ENCODE measurements at places on chromosomes 7 and 10.

GRCh38 chr10:43160921-43161255 is 22.6 kb downstream of the CSGALNACT2 start:
- DNase-seq = no peak

GRCh38 chr10:53025172-53025711 is 252.7 kb upstream of the MBL2 start:
- DNase-seq = no peak

DNA sequence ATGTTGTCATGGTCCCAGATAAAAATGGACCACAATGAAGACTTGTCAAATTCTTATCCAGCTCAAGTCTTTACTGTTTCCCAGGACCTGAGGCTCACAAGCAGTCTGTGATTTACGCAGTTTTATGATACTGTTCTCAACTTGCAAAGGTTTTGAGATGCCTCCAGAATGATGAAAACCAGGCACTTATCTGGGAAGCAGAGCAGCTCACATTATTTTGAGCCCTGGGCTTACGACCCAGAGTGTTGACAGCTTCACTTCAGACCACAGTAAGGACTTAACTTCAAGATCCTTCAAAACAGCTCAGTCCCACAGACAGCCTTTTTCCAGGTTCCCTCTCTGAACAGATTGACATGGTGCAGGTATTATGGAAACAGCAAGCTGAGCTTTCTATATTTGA is 236.1 kb downstream of the RNLS start:
- DNase-seq = no peak

DNA sequence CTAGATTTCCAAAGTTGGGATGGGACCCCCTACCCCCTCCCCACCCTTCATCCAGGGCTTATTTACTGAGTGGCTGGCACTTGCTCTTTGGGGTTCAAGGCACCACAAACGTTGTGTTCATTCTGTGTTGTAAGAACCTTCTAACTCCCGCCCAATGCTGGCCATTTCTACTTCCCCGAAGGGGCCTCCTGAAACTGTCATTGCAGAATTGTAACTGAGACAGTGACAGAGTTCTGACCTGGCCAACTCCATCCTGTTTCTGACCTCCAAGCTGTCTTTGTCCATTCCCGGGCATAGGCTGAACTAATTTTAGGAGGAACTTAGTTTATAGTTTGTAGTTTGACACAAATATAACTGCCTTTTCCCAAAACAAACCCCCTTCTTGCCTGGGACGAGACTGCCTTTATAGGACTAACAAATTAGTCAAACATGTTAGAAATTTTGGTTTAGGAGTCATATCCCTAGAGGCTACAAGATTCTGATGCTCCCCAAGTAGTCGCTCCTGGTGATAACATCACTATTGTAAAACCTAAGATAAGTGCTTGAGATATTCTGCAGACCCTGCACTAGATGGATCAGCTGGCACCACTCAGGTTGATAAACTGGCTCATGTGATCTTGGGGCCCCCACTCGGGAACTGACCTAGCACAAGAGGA is 34.8 kb upstream of the ZMIZ2 start:
- no peak for DNase-seq

DNA sequence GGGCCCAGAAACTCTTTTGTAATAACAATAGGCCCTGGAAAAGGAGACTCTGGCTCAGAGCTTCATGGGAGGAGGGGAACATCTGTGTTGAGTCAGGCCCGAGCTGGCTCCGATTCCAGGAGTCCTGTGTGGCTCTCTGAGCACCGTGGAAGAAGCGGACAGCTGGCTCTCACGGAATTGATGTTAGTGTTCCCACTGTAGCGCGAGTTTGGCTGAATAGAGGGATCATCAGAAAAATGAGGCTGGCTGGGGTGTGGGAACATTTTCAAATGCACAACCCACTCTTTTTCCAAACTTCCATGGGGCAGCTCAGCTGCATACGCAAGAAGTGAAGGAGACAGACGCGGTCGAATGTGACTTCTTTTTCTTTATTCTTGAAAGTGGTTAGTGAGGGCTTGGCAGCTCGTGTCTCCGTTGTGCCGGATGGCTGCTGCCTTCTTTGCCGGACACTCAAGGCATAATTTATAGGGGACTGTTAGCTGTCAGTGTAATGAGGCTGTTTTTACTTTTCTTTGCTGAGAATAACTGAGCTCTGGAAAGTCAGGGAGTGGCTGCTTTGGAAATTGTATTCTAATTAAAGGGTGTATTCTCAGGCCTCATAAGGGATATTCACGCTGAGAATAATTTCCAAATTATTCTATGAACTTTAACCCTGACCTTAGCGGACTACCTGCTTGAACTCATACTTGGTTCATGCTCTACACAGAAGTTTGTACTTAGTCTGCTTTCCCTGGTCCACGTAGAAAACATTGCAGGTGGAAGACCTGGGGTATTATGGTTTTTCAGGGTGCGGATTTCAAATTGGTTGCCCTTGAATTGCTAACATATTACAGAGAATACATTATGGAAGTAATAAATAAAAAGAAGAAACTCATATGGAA is 23.1 kb downstream of the MDFIC start:
- DNase-seq = peak; percentile 35
